ENCODE measurements at places on chromosomes 16 and 17. TPM values are rescaled to one million over a fixed set of nuclear protein-coding genes. Genes with fewer than 3 reads are reported as not detected.

FBF1 gene
- total RNA-seq = 17.6 TPM

HOXB1 gene
- total RNA-seq = not detected

TMEM106A gene
- 18.5 TPM for total RNA-seq

CLEC3A gene
- not detected for total RNA-seq

CCL2 gene
- total RNA-seq = not detected

KRTAP1-1 gene
- not detected for total RNA-seq

GSDMA gene
- 0.53 TPM for total RNA-seq

CD300E gene
- total RNA-seq = not detected

ITGB3 gene
- not detected for total RNA-seq

KIF18B gene
- 47.1 TPM for total RNA-seq

ABCA6 gene
- not detected for total RNA-seq

DNA sequence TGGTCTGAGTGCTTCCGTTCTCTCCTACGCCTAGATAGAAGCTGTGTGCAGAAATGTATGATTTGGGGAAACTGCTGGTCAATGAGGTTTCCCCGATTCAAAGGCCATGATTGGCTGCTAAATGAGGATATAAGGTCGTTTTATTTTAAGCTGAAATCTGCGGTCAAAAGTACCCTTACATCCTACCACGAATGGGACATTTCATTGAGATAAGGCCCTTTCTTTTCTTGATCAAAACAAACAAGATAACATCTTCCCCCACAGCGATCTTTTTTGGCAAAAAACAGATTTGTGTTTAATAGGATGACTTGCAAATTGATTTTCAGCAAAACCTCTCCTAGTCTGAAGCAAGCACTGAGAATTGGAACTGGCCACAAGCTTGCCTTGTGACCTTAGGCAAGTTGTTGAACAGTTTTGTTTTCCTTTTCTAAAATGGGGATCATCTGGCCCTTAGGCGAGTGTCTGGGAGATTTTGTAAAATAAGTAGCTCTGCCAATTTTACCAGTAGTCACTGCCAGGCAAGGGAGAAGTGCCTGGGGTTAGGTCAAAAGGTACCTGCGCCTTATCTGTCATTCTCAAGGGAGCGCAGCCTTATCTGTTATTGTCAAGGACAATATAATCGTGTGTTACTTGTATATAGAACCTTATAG, 635 bp downstream of the SCPEP1 start:
- peak overlapping the region; percentile 79 for H3K27ac ChIP-seq
- H3K36me3 ChIP-seq = no peaks in the 10 kb centered on the region
- no peak for DNase-seq
- H3K4me3 ChIP-seq = peak overlapping the region; percentile 81
- H3K4me1 ChIP-seq = peaks cover 21% of the 10 kb centered on the region
- H3K27me3 ChIP-seq = peaks cover 14% of the 10 kb centered on the region

GRCh38 chr17:74892013-74892841, 1.2 kb downstream of the FADS6 start:
- peaks cover 45% of the 10 kb centered on the region for H3K27me3 ChIP-seq
- DNase-seq = no peak
- no peaks in the 10 kb centered on the region for H3K36me3 ChIP-seq
- H3K4me3 ChIP-seq = no peak overlapping the region
- no peak overlapping the region for H3K27ac ChIP-seq

DNA sequence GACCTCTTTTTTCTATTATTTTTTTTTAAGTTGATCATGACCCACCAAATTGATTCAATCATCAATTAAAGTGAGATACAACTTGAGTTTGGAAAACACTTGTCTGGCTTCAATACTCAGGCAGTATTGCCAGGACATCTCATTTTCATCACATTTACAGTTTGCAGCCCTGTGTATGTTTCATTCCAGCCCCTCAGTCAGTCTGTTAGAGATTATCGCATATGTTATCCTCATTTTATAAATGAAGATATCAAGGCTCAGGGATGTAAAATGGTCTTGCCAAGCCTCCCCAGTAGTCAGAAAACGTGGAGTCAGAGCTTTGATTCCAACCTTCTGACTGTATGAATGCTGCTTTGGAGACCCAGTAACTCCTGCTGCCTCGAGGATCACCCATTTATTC, 87.3 kb upstream of the CACNG3 start:
- H3K4me1 ChIP-seq = peaks cover 2% of the 10 kb centered on the region
- H3K27ac ChIP-seq = no peak overlapping the region
- DNase-seq = no peak
- H3K36me3 ChIP-seq = peaks cover 27% of the 10 kb centered on the region
- H3K4me3 ChIP-seq = no peak overlapping the region
- H3K27me3 ChIP-seq = no peaks in the 10 kb centered on the region

DNA sequence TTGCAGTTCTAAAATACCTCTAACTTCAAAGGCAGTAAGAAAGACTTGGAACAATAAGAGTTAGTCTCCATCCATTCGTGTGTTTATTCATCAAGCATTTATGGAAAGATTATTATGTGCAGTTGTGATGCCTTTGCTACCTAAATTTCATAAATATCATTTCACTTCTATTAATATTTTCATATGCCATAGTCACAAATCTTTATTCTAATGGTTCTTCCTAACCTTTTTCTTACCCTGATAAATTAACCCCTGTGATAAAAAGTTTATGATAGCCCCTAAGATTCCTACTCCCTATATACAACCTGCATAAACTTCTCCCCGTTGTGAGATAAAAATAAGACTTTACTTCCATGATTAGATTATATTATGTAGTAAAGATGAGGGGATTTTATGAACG, 94.9 kb downstream of the BRIP1 start:
- H3K4me3 ChIP-seq = no peak overlapping the region
- no peak for DNase-seq

- no peaks in the 10 kb centered on the region for H3K4me1 ChIP-seq
- H3K4me3 ChIP-seq = no peak overlapping the region
- no peak for DNase-seq
- no peaks in the 10 kb centered on the region for H3K27me3 ChIP-seq
- H3K36me3 ChIP-seq = peaks cover 21% of the 10 kb centered on the region
These were observed 8.8 kb downstream of the ENGASE start for GRCh38 chr17:79083191-79083971.

DNA sequence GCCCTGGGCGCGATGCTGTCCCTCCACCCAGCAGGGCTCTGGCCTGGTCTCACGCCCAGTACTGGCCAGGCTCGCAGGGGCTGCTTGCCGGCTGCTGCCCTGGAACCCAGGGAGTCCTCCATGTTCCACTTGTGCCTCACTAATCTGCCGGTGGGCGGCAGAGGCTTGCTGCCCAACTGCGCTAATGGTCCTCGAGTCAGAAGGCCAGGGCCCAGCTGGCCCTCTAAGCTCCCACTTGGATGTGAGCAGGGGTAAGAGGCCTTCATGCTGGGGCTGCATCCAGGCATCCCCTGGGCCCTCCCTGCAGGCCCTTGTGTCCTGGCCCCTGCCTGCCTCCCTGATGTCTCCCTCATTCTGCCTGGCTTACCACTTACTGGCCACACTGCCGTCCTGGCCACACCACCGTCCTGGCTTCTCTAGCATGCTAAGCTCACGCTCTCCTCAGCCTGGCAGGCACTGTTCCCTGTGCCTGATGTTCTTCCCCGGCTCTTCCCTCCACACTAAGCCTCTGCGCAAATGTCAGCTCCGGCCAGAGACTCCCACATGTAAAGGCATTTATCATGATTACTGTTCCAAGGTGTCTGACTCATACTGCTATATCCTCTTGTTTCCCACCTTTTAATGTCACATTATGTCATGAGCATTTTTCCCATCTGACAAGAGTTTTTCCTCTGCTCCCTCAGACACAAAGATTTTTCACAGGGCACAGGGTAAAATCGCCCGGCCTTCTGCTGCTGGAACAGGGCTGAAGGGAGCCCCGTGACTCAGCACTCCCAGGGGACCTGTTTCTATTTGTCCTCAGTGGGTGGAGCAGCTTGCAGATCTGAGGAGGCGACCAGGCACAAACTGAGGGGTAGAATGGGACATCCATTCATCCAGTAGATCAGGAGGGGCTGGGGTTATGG, 15.9 kb downstream of the B9D1 start:
- no peak overlapping the region for H3K27ac ChIP-seq
- H3K36me3 ChIP-seq = no peaks in the 10 kb centered on the region

- DNase-seq = no peak
- H3K36me3 ChIP-seq = no peaks in the 10 kb centered on the region
- no peak overlapping the region for H3K4me3 ChIP-seq
- no peaks in the 10 kb centered on the region for H3K27me3 ChIP-seq
- no peaks in the 10 kb centered on the region for H3K4me1 ChIP-seq
These were observed 83.2 kb upstream of the BRD7 start for GRCh38 chr16:50451951-50452508.

DNA sequence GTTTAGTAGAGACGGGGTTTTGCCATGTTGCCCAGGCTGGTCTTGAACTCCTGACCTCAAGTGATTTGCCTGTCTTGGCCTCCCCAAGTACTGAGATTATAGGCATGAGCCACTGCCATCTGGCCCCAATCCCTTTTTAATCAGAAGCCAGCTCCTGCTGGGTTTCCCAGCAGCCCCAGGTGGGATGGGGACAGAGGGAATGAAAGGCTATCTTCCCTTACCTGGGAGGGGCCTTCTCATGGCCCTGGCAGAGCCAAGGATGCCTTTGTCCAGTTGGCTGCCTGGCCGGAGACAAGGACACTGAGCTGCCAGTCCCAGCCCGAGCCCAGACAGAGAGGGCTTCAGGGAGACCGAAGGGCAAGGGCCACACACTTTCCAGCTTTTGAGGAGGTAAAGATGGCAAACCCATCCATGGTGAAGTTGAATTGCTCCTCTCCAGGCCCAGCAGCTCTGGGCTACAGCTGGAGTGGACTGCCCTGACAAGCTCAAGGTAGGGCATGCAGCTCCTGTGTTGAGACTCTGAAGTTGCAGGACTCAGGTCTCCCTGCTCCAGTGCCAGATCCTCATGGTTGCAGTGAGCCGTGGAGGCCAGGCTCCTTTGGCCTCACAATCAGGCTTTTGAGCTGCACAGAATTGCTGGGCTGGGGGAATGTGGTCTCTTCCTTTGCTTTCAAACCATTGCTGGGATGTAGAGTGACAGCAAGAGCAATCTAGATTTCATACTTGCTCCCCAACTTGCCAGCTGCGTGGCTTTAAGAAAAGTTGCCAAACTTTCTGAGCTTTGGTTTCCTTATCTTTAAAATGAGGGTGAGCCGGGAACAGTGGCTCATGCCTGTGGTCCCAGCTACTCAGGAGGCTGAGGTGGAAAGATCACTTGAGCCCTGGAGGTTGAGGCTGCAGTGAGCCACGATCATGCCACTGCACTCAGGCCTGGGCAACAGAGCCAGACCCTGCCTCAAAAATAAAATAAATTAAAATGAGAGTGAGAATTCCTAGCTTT, 44.5 kb upstream of the IL34 start:
- H3K4me3 ChIP-seq = no peak overlapping the region
- no peaks in the 10 kb centered on the region for H3K36me3 ChIP-seq
- H3K27ac ChIP-seq = no peak overlapping the region
- DNase-seq = no peak
- H3K4me1 ChIP-seq = no peaks in the 10 kb centered on the region
- peaks cover 6% of the 10 kb centered on the region for H3K27me3 ChIP-seq

DNA sequence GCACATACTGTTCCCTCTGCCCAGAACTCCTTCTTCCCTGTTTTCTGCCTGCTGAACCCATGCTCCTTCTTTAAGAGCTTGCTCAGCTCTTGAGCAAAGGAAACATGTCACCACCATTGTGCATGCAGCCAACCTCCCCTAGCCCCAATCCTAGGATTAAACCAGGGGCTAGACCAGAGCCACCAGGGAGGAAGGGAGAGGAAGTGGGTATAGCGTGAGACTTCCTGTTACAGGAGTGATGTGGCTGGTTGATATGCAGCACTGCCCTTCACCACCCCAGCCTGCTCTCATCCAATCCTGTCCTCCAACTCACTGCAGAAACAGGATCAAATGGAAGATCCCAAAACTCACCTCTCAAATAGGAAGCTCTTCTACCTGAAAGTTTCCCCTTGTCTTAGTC, 67.1 kb upstream of the CDH5 start:
- no peaks in the 10 kb centered on the region for H3K36me3 ChIP-seq
- no peak for DNase-seq
- H3K4me1 ChIP-seq = peaks cover 9% of the 10 kb centered on the region
- H3K27me3 ChIP-seq = peaks cover 1% of the 10 kb centered on the region

- peaks cover 9% of the 10 kb centered on the region for H3K27me3 ChIP-seq
- peaks cover 4% of the 10 kb centered on the region for H3K4me1 ChIP-seq
- H3K4me3 ChIP-seq = no peak overlapping the region
- no peak for DNase-seq
These were observed 9.5 kb upstream of the KSR1 start for GRCh38 chr17:27446569-27447301.

- H3K36me3 ChIP-seq = no peaks in the 10 kb centered on the region
- peaks cover 4% of the 10 kb centered on the region for H3K27me3 ChIP-seq
- H3K27ac ChIP-seq = no peak overlapping the region
- no peak overlapping the region for H3K4me3 ChIP-seq
- DNase-seq = peak; percentile 66
- H3K4me1 ChIP-seq = peaks cover 12% of the 10 kb centered on the region
These were observed 42.4 kb upstream of the MRPS23 start for GRCh38 chr17:57892146-57892819.

Measured in activated T-helper 2 cell treated with anti-CD3 and anti-CD28 coated beads, Interferon-gamma antibody, Interleukin-2, Interleukin-4, amounts not matched to agents 10 μg/mL and 5 μg/mL and 100 μg/mL, durations not matched to agents 14 hours and 24 hours and 36 hours (primary cell).